Germinal center (tissue), 1 donor: ENCODE measurements at places on chromosomes 2 and 18.

DNA sequence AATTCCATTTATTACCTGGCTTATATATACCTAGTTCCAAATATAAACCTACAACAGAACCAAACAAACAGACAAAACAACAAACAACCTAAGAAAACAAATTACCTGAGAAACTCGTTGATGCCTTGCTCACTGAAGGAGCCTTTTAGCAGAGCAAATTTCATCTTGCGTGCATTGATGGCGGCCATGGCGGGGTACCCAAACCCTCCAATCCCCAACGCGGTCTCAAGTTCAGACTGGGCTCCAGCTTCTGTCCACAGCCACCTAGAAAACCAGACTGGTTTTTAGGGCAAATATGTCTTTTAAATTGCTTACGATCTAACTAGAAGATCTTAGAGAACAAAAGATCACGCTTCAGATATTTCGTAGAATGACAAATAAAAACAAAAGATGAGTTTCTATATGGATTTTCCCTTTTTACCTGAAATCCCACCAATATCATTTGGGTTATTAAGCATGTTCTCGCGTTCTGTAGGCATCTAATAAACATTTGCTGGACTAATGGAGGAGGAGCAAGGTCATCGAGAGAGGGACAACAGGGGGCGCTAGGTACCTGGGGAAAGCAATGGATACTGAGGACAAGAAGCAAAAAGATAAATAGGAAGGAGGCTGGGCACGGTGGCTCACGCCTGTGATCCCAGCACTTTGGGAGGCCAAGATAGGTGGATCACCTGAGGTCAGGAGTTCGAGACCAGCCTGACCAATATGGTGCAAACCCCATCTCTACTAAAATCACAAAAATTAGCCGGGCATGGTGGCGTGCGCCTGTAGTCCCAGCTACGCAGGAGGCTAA is 25.2 kb downstream of the PDIA6 start:
- no peak for DNase-seq

DNA sequence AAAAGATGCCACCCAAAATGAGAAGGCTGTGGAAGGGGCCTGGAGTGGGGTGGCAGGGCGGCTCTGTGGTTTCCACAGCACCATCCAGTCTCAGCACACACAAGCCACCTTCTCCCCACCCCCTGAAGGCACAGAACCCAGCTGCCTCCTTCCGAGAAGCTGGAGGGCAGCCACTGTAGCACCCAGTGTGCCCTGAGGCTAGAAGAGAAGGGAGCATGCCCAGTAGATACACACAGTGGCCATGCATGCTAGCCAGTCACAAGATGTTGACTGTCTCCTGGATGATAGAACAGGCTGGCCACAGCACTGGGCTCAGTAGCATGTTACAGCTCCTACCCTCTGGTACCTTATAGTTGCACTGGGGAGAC is 148.9 kb upstream of the EPAS1 start:
- no peak for DNase-seq

DNA sequence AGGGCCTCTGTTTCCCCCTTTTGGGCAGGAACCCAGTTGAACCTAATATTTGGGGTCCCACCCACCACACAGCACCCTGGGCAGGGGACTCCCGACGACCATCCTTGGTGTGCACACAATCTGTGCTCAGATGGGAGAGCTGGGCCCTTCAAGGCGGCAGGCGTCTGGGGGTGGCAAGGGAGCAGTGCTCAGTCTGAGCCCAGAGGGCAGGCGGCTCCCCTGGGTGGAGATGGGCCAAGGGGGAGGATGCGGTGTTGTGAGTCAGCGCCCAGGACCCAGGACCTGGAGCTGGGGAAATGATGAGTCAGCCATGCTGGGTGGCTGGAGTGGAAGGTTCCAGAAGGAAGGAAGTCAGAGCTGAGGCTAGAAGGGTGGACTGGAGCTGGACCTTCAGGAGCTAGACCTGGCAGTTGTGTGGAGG is 3.8 kb downstream of the PROM2 start:
- no peak for DNase-seq

- no peak for DNase-seq
Observed at GRCh38 chr18:75879196-75879595, 451.7 kb upstream of the SMIM21 start.

GRCh38 chr2:101473911-101474701 is 806 bp downstream of the RFX8 start:
- peak; percentile 28 for DNase-seq

- no peak for DNase-seq
Observed at GRCh38 chr2:168635065-168635577, 167.3 kb upstream of the NOSTRIN start.

GRCh38 chr2:23824777-23825212 is 102.1 kb downstream of the ATAD2B start:
- peak; percentile 52 for DNase-seq

- DNase-seq, result peak; percentile 45
Observed at GRCh38 chr2:100606726-100607343, 44.0 kb downstream of the PDCL3 start.

DNA sequence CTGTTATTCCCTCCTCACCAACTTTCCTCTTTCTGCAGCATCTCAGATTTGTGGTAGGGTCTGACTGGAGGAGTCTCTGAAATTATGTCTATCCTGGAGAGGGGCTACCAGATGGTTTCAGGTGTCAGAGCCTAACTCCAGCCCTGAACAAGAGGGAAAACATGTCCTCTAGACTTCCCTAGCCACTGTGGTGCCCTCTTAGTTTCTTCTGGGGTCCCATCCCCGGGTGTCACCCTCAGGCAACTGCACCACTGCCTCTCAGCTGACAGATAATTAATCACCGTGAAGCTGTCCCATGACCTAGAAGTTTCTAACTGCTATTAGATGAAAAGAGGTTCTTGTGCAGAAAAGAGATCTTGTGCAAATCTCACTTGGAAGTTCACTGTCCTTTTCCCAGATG is 95.1 kb upstream of the CELF4 start:
- no peak for DNase-seq

DNA sequence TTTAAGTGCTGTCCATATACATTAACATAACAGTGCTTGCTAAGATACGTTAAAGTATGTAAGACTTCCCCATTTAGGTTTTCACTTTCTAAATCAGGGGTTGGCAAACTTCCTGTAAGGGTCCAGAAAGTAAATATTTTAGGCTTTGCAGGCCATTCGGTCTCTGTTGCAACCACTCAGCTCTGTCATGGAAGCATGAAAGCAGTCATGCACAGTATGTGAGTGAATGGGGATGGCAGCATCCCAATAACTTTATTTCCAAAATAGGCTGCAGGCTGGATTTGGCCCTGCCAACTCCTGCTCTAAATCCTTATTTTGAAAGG is 128.7 kb downstream of the PLA2R1 start:
- DNase-seq, result no peak

GRCh38 chr2:123540291-123540690 is 484.8 kb upstream of the CNTNAP5 start:
- DNase-seq, result no peak

GRCh38 chr2:118774458-118775133 is 72.9 kb downstream of the EN1 start:
- peak; percentile 22 for DNase-seq

- DNase-seq, result no peak
Observed at GRCh38 chr2:132929786-132930185, 259.8 kb upstream of the LYPD1 start.

DNA sequence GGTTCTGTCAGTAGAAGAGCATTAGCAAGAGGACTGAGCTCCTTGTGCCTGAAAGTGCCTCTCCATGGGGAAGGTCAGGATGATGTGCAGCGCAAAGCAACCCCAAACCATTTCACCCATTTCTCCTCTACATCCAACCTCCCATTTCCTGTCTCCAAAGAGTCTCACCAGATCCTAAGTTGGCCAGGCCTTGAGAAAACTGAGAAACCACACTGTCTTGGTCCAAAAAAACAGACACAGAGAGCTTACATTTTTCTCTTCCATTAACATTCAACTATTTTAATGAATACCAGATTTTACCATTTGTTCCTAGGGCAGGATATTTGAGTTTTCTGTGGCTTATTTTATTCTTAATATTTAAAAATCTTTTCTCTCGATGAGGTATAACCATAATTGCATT is 195.0 kb downstream of the EPHA4 start:
- DNase-seq, result no peak

DNA sequence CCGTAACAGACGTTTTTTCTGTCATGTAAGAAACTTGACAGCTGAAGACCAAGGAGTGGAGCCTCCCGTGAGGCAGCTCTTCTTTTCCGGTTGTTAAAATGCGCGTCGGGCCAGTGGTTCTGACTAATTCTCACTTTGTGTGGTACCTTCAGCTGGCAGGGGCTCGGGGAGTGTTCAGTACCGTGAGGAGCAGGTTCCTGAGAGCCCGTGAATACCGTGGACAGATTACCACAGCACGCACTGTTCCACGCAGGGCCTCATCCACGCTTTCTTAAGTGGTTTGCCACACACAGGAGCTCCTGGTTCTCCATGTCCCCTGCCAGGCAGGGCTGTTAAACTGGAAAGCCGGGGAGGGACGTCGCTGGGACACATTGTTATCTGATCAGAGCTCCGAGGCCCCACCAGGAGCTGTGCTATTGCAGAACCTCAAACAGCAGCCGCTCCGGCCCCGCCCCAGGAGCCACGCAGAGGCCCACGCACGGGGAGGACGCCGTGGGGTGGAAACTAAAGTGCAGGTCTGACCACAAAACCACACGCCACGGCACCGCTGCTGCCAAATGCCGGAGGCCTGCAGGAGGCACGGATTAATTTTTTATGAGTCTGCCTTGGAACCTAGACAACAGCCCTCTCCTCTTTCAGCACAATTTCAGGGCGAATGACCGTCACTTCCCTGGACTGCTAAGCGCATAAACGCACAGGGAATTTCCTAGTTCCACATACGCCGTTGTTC is 43.3 kb downstream of the NFATC1 start:
- DNase-seq, result no peak

DNA sequence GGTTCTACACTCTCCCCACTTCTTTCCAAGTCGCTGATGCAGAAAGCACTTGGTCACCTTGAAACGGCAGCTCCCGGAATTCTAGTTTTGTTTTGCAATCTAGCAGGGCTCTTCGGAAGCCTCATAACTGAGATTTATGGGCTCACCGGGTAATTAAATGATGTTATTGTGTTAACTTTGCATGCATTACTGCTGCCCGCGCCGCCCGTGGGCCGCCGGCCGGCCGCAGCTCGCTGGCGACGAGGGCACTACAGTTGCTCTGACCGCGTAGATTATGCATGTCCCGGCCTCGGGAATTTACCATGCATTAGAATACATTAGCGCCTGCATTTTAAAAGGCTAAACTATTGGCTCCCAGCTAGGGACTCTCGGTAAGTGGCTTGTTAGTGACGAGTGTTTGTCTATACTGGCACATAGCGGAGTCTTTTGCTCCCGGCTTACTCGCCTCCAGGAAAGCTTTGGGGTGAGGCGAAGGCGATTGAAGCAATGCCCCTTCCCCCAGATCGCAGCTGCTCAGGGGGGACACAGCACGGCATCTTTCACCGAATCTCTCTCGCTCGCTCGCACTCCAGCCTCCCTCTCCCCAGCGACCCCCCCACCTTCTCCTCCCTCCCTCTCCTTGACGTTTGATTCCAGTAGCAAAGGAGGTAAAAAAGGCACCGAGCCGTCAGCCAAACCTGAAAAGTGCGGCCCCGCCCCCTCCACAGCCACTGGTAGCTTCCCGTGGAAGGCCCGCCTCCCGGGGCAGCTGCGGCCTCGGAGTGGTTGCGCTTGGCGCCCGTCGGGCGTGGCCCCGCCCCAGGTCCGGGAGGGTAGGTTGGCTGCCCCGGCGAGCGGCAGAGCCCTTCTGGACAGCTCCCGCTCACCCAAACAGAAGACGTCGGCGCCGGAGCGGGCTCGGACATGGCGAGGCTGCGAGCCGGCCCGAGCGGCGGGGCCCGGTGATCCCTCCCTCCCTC is at the start of gene ONECUT2:
ONECUT2 (plus strand) TSS at position 839 of the 959 bp plus-strand sequence. CDS start 343 bp downstream, outside the sequence.
- DNase-seq, result peak; percentile 92

GRCh38 chr2:64485961-64486360 is 32.0 kb downstream of the LGALSL start:
- no peak for DNase-seq

DNA sequence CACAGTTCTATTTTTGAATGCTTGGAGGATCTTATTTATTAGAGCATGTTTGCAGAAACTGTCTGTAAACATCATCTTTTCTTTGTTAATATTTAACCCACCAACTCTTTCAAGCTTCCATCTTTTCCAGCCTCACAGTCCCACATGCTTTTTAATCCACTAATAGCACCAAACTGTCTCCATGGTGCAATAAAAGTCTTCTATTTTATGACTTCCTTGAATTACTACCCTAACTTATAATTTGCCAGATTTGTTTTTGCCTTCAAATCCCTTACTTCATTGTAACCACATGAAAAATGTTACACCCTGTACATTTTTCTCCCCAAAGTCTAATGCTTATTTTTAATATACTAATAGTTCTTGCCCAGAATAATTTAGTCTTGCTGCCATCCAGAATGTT is 792.6 kb downstream of the PLCL1 start:
- DNase-seq, result no peak

- peak; percentile 67 for DNase-seq
Observed at GRCh38 chr2:10382354-10383061, 65.6 kb downstream of the ODC1 start.

GRCh38 chr2:191006297-191006696 is 7.7 kb downstream of the STAT1 start:
- DNase-seq, result no peak

DNA sequence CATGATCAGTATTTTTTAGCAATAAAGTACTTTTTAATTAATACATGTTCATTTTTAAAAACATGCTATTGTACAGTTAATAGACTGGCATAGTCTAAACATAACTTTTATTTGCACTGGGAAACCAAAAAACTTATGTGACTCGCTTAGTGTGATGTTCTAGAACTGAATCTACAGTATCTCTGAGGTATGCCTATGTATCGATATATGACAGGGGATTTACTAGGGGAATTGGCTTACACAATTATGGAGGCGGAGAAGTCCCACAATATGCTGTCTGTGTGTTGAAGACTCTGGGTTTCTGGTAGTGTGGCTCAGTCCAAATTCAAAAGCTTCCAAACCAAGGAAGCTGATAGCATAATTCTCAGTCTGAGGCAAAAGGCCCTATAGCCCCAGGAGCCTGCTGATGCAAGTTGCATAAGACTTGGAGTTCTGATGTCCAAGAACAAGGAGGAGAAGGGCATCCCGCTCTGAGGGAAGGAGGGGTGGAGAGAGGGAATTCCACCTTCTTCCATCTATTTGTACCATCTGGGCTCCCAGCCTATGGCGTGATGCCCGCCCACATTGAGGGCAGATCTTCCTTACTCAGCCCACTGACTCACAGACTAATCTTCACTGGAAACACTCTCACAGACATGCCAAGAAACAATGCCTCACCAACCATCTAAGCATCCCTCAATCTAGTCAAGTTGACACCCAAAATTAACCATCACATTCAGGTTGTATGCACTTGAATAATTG is 27.5 kb downstream of the ZNF638 start:
- no peak for DNase-seq
